ENCODE measurements at places on chromosomes 4 and X.

DNA sequence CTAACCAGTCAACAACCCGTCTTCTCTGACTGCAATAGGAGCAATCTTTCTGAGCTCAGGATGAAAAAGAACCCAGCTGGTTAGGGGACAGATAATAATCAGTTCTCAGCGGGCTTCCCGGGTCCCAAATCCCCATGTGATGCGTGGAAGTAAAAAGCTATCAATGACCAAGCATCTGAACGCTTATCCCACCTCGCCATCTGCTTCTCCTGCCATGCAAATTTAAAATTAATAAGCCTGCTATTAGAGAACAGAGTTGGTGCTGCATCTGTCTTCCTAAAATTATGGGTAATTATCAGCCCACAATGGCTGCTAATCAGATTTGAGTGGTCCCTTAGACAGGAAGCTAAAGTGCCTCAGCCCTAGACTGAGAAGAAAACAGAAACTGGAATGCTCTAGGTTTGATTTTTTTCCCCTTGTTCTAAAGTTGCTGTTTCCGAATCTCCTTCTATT lies 37.5 kb downstream of the AFAP1 start:
- no peak for DNase-seq

GRCh38 chr4:104491481-104492182 lies 3.1 kb downstream of the CXXC4 start:
- no peak for DNase-seq

DNA sequence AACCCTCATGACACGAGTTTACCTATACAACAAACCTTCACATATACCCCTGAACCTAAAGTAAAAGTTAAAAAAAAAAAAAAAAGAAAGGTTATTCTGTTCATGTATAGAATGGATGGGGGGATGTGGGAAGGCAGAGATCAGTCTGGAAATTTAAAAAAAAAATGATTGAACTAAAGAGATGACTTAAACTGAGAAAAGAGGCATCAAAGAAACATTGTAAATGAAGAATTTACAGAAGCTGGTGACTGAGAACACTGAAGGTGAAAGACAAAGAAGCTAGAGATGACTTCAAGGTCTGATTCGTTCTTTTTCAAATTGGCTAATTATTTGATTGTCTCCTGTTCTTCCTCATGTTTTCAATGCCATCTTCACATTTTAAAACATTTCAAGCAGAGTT lies 12.8 kb upstream of the ABCG2 start:
- DNase-seq, result no peak

GRCh38 chrX:7147413-7147977 lies at the start of gene STS:
Gene STS, plus strand, starts transcription at chrX:7147712. Its CDS starts 105,488 bp downstream, at chrX:7253200.
- no peak for DNase-seq

All from HS-5 (cell line).